ENCODE measurements at places on chromosomes 1 and 21.

DNA sequence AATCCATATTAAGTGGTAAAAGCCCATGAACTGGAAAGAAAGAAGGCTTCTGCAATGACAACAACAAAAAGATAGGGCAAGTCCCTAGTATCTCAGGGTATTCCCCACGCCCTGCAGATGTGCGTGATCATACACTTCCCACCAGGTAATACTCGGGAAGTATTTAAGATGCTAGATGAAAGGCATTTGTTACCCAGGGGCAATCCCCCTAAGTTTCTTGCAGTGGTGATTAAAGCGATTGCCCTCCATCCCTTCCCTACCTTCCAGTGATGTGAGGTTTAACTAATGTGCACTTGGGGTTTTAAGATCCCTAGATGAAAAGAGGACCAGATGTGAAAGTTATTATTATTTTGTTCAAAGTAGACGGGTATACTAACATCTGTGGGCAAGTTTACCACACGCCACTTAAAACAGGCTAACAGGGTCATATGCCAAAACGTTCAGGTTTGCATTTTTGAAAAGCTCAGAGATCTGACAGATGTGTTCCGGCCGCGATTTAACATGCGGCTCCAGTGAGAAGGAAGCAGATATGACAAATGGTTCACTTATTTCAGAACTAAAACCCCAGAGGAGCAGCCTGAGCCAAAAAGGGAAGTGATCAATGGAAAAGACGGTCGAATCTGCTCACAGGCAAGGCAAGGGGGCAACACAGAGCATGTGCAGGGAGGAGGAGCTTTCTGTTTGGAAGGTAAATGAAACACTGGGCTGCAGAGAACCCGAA is 17.4 kb downstream of the TIAM1 start:
- DNase-seq: no peak

- no peak for DNase-seq
These were observed 142.6 kb downstream of the SMYD3 start for GRCh38 chr1:246364415-246364941.

GRCh38 chr1:10498231-10498630 is 23.5 kb downstream of the PEX14 start:
- no peak for DNase-seq

- DNase-seq: no peak
These were observed 23.6 kb downstream of the TGFB2 start for GRCh38 chr1:218368686-218369085.

GRCh38 chr1:107247679-107248078 is 106.8 kb downstream of the NTNG1 start:
- DNase-seq: no peak

GRCh38 chr21:26445440-26445839 is 127.6 kb downstream of the CYYR1 start:
- no peak for DNase-seq

- DNase-seq: no peak
These were observed 14.8 kb downstream of the PDC start for GRCh38 chr1:186446152-186446551.

DNA sequence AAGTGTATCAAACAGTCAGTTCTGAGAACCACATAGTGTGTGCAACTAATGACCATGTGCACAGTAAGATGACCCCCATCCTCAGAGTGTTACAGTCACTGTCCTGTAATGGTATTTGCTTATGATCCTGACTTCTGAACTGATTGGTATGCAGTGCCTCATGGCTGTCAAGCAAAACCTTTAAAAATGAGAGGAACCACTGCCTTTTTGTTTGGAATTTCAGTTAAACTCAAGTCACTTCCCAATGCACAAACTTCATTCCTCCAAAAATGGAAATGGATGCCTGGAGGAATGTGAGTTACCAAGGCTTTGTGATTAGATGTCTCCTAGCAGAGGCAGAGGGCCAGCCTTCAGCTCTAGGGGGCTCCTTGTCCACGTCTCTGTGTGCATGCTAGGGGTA is 10.5 kb downstream of the C1orf198 start:
- DNase-seq: no peak

DNA sequence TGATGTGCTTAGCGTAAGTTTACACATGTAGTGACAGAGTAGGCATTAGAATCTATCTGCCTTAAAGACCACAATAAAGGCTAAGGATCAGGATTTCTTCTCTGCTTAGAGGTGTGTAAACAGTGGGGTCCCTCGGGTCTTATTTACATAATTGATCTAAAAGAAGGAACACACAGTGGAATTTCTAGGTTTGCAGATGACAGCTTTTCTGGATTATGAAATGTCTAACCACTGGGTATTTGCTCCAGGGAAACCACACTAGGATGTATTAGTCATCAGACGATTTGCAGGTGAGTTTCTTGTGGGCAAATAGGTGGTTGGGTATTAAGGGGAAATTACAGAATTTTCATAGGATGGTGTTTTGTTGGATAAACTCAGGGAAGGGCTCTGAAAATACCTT is 5.8 kb downstream of the LRRC8D start:
- DNase-seq: no peak

GRCh38 chr1:110798691-110799256 is 74.2 kb upstream of the CD53 start:
- DNase-seq: no peak

- DNase-seq: no peak
These were observed 43.3 kb downstream of the C8B start for GRCh38 chr1:56922507-56922906.

DNA sequence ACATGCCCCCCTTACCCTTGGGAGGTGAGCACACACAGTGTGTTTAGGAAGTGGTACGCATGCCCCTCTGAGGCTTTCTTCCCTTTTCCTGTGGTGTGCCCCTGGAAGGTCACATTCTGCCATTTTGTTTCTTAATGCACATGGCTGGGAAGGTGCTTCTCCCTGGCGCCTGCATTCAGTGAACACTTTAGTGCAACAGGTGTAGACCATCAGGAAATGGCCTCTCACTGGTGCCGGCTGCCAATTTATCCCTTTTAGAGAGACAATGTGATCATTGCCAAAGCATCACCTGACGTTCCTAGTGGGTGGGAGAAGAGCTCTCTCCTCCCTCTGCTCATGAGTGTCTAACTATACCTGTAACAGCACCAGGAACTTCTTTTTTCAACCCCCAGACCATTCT is 51.8 kb upstream of the PDE9A start:
- DNase-seq: no peak

- DNase-seq: no peak
These were observed 14.1 kb downstream of the CAPN8 start for GRCh38 chr1:223651291-223651991.

DNA sequence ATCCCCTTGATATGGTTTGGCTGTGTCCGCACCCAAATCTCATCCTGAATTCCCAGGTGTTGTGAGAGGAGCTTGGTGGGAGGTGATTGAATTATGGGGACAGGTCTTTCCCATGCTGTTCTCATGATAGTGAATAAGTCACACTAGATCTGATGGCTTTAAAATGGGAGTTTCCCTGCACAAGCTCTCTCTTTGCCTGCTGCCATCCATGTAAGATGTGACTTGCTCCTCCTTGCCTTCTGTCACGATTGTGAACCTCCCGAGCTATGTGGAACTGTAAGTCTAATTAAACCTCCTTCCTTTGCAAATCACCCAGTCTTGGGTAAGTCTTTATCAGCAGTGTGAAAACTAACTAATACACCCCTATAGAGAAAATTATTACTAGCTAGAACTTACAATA is 959.5 kb upstream of the ADGRL2 start:
- DNase-seq: no peak

GRCh38 chr1:21775550-21775914 is 7.4 kb downstream of the USP48 start:
- no peak for DNase-seq

DNA sequence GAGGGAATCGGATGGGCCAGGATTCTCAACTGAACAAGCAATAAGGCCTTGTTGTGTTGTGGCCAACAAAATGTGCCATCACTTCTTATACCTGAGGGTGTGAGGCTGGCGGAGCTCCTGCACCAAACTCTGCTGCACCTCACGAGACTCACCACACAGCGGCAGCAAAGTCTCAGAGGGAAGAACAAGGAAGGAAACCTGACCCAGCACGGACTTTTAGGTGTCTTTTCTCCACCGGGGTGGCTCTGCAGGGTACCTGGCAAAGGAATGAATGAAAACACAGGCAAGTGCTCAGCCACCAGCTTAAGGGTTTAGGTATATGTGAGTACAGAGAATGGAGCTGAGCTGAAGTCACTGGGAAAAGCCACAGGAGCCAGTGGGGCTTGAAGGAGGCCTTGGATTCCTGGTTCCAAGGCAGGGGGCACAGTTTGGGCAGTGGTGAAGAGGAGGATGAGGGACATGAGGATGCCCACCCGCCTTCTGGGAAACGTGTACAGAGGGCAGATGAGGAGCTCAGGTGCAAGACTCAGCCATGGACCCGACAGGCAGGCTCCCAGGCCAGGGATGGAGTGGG is 31.1 kb upstream of the HSD3B1 start:
- no peak for DNase-seq

DNA sequence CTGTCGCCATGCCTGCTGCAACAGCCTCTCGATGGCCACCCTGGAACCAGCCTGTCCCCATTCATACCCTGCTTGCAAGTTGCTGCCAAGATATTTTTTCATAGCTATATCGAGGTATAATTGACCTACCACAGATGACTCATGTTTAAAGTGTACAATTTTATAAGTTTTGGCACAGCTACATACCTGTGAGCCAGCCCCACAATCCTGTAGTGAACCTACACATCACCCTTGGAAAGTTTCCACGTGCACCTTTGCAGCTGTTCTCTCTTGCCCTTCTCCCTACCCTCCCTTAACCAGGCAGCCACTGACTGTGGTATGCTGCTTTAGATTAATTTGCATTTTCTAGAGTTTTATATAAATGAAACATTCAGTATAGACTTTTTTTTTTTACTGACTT is 23.0 kb upstream of the KCNJ6 start:
- DNase-seq: no peak

GRCh38 chr1:147083919-147084272 is 88.4 kb downstream of the PRKAB2 start:
- no peak for DNase-seq

GRCh38 chr1:117561551-117561950 is 44.3 kb upstream of the TENT5C start:
- no peak for DNase-seq

- no peak for DNase-seq
These were observed 430.4 kb upstream of the RUNX1 start for GRCh38 chr21:35479529-35479928.

GRCh38 chr1:31995263-31995662 is 18.4 kb upstream of the KHDRBS1 start:
- DNase-seq: no peak

DNA sequence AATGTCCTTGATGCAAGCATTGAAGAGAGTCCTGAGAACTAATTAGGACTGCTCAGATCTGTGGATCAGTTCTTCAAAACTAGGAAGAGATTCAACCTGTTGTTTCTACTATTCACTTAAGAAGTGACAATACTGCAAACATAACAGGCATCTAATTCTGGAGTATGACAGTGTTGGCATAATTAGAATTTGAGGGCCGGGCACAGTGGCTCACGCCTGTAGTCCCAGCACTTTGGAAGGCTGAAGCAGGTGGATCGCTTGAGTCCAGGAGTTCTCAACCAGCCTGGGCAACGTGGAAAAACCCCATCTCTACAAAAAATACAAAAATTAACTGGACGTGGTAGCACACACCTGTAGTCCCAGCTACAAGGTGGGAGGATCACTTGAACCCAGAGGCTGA is 8.0 kb upstream of the FOXJ3 start:
- no peak for DNase-seq

DNA sequence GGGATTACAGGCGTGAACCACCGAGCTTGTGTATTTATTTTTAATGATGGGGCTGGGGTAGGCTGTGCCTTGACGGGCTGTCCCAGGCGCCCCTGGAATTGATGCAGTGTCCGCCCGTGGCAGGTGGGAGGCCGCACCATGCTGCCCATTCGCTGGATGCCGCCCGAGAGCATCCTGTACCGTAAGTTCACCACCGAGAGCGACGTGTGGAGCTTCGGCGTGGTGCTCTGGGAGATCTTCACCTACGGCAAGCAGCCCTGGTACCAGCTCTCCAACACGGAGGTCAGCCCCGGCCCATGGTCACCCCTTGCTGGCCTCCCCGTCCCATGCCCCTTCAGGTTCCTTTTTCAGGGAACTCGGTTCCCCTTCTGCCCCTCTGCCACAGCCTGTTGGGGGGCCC is 13.6 kb upstream of the PEAR1 start:
- no peak for DNase-seq

DNA sequence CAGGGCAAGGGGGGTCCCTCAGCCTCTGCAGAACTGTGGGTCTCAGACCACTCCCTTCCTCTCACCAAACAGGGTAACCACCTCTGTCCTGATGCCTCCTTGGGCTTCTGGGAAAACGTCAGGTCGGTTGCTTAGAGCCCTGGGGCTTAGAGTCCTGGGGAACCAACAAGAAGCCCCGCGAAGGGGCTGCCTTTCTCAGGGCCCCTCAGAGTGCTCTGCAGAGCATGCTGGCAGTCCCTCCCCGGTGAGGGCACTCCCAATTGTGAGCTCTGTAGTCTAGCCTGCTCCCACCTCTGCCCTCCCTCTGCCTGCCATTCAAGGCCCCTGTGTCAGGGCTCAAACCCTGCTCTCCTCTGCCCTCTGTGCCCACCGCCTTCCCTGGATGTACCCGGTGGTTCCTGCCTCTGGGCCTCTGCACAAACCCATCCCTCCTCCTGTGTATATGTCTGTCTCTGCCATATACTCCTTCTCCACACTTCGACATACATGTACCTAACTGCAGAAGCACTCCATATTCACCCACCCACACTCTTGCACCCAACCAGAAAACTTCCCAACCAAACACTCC is 92.3 kb downstream of the DMRTB1 start:
- no peak for DNase-seq

GRCh38 chr1:203593723-203594122 is 32.9 kb upstream of the ATP2B4 start:
- DNase-seq: peak; percentile 61
